ENCODE measurements at places on chromosomes 3 and 15.

DNA sequence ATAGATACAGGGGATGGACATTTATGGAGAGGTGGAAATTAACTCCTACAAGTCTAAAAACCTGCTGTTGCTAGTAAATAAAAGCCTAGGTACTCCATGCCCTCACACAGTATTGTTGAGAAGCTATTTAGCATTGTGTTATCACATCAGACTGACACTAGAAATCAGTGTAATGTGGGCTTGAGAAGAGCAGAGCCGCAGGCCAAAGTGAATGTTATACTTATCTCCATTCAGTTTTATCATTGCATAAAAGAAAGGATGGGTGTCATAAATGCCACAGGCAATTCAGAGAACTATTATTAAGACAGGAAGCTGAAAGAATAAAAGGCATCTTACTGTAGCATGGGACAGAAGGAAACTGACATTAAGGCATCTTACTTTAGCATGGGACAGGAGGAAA lies 13.7 kb upstream of the ISLR start:
- no peak for DNase-seq

DNA sequence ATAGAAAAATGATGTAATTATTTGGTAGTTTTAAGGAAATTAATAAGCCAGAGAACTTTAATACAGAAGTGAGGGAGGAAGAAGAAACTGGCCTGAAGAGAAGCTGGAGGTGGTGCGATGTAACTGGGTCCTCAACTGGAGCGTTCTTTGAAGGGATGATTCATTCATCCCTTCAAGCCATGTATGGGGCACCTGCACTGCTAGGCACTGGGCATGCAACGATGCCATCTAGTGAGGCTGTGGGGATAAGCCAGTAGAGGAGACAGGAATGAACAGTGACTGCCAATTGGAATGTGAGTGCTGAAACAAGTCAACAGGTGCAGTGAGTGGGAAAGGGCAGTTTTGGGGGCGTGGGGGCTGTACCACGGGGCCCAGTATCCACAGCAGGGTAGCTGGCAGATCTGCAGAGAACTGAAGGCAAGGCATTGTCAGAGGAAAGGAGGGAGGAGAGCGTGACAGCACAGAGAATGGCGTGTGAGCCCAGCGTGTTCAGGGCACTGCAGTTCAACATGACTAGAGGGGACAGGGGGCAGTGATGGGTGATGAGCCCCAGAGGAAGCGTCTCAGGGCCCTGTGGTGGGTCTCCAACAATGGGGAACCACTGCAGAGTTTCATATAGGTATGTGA lies 3.8 kb upstream of the KIF23 start:
- DNase-seq = no peak

- DNase-seq = no peak
Measured at GRCh38 chr15:26083896-26084295, 220.8 kb upstream of the ATP10A start.

GRCh38 chr3:195847055-195847950 lies 35.6 kb upstream of the MUC4 start:
- DNase-seq = no peak

DNA sequence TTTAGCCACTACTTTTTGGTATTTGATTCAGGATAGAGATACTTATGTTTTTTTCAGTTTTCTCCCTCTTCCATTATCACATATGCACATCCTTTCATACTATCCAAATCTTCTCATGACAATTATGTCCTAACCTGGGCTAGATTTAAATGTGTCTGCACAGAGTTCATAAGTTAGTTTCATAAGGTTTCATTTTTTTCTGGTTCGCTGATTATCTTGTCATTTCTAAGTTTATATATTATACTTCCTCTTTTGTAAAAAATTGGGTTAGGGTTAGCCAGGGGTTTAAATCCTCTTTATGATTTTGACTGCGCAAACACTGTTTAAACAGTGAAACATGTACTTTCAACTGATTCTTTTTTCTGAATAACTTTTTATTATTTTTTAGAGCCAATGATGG lies 148.6 kb downstream of the SST start:
- no peak for DNase-seq

DNA sequence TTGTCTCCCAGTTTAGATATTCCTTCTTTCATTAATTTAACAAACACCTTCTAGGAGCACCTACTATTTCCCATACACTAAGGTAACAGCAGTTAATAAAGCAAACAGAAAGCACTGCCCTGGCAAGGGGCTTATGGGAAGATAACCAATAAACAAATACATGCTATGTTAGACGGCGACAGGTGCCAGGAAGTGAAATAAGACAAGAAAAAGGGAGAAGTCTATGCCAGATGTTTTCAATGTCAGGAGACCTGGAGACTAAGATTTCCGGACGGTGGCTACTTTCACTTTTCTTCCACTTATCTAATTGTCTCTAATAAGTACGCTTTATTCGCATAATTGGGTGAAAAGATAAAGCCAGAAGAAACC lies 32.5 kb upstream of the ZNF445 start:
- no peak for DNase-seq

DNA sequence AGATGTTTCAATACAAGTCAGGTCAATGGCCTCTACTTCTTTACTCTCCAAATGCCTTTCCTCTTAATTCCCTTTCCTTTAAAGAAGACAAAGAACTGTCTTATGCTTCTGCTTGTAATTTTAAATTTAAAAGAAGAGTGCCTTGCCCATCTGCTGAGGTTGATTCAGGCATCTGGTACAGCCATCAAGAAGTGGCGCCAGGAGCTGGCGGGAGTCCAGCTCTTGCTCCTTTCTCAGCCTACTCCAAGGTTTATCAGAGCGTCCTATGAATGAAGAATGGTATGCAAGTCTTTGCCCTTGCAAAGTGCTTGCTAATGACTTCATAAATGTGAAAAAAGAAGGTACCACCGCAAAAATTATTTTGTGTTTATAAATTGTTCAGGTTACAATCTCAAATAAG lies 294.6 kb upstream of the TGFBR2 start:
- no peak for DNase-seq

- DNase-seq = no peak
Measured at GRCh38 chr3:67920311-67920710, 265.9 kb upstream of the SUCLG2 start.

- DNase-seq = no peak
Measured at GRCh38 chr3:23159929-23160328, 43.2 kb upstream of the UBE2E2 start.

GRCh38 chr15:98395974-98396610 lies 252.2 kb upstream of the IGF1R start:
- no peak for DNase-seq

DNA sequence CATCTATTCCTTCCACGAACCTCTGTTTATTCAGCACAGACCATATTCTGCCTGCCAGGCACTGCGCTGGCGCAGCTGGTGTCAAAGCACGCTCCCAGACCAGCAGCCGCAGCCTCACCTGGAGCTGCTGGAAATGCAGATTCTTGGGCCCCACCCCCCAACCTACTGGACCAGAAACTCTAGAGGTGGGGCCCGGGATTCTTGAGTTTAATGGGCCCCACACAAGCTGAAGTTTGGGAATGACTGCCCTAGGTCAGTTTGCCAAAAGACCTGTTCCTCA lies 7.0 kb downstream of the CHST13 start:
- DNase-seq = no peak

DNA sequence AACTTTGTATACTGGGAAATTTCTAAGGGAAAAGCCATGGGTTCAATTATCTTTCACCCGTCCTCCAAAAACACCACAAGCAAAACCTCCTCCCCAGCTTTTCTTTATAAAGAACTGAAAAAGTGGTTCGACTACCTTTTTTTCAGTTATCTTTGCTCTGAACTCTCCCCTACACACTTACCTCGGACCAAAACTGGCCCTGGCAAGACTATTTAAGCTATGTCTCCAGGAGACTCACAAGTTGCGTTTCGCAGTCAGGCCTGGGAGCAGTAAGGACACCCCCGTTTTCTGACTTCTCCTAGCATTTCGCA lies 645 bp downstream of the COPS2 start:
- no peak for DNase-seq

DNA sequence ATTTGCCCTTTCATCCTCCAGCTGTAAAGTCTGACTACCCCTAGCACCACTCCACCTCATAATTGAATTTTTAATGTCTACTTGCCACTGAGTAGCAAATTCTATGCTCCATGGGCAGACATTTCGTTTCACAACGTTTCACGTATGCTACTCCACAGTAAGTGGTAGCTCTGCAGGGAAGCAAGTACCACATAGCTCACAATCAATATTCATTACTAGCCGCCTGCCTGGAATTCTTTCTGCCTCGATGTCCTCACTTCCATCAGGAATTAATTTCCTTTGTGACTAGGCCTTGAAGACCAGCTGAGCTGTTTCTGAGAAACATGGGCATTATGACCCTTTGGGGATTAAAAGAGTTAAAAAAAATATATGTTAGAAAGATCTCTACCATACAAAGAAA lies 15.3 kb downstream of the NPTN start:
- no peak for DNase-seq

GRCh38 chr3:66494959-66495667 lies 5.7 kb downstream of the LRIG1 start:
- DNase-seq = no peak

DNA sequence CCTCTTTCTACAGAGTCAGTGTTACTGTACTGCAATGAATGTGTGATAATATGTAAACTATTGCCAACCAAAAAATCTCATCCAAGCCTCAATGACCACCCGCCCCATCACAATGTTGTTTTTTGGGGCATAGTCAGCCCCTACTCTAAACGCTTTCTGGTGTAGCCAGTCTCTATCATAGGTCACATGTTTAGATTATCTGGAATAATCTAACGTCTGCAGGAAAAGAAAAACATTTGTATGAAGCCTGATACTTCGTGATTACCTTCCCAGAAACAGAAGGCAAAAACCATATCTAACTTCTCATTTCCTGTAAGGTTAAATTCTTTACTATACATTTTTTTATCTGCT lies 1331.8 kb upstream of the GBE1 start:
- no peak for DNase-seq

DNA sequence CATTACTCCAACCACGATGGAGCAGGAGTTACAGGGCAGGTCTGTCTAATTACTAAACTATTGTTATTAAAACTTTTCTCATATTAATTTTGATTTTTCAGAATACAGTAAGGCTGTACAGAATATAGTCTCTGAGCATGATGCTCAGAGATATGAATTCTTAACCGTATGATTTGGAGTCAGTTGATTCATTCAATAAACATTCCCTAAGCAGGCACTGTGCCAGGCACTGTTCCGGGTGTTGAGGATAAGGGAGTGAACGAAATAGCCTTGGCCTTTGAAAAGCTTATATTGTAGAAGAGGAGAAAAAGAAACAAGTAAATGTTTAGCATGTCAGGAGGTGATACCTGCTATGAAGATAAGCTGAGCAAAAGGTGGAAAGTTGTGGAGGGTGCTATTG lies 187.3 kb downstream of the KCNAB1 start:
- no peak for DNase-seq

DNA sequence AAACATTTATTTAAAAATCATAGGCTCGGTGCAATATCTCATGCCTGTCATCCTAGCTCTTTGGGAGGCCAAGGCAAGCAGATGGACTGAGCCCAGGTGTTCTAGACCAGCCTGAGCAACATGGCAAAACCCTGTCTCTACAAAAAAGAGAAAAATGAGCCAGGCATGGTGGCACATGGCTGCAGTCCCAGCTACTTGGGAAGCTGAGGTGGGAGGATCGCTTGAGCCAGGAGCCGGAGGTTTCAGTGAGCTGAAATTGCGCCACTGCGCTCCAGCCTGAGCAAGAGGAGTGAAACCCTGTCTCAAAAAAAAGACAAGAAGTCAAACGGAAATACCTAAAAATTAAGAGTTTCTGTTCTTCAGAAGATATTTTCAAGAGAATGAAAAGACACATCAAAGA lies 122.3 kb downstream of the RSL24D1 start:
- no peak for DNase-seq

- DNase-seq = no peak
Measured at GRCh38 chr3:123310186-123310585, 108.4 kb downstream of the SEC22A start.

DNA sequence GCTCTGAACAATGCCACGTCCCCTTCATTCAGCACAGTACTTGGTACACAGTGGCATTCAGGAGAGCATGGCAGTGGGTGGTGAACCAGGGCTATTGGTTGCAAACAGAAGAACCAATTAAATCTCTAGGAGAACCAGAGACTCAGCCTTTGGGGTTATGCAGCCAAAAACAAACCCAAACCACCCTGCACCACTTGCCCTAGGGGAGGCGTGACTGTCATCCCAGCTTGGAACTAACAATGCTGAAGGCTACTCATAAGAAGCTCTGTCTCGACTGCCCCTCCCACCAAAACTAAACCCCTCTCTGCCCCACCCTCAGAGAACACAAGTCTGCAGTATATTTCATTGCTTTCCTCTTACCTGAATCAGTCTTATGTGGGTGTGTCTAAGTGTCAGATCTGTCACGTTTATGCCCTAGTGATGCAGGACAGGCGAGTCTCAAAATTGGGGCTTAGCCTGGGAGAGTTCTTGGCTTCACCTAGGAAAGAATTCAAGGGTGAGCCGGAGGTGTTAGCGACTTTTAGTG lies 15.2 kb upstream of the KLHL40 start:
- no peak for DNase-seq

DNA sequence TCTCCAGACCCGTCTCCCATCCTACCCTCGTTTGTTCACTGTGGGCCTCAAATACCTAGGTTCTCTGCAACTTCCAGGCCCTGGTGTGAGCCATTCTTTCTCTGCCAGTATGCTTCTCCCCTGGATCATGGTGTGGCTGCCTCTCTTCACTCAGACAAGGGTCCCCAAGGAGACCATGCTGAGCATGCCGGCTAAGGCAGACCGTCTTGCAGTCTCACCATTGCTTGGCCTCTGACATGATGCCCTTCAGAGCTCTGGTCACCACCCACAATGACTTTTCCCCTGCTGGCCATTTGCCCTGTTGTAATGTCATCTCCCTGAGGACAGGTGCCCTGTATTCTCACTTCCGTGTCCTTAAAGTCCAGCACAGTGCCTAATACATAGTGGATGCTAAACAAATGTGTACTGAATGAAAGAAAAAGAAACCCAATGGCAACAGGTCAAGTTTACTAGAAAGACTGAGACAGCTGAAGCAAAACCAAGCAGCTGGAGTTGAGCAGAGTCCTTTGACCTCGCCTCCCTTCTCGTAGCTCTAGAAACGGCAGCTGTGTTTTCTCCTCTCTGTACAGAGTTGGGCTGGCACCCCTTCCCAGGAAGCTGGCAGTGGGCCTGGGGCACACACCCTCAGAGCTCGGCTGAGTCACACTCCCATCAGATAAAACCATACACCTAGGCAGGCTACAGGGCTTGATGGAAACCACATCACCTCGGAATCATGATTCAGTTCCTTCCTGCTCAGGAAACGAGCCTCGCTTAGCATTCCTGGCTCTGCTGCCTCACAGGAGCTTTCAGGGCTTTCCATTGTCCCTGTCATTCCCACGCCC lies 8.6 kb downstream of the TLR9 start:
- no peak for DNase-seq
